Pons (tissue), 1 donor: ENCODE measurements at places on chromosomes 12 and 14.

DNA sequence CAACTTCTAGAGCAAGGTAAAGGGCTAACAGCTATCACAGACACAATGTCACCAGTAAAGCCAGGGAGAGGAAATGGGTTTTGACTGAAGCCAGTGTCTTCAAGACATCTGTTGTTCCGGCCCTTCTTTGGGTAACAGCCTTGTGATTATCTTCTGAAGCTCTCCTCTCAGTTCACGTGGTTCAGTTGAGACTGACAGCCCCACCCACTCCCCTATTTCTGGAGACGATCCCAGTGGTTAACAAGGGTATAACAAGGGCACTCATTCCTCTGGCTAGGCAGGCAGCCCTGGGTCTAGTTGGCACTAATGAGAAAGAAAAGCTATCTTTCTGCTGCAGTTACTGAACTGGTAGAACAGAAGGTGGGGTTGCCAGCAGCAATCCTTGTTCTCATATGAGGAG lies 6.9 kb downstream of the GNPTAB start:
- peak; percentile 93 for DNase-seq

- DNase-seq: peak; percentile 86
Measured at GRCh38 chr14:53539489-53540126, 386.5 kb upstream of the DDHD1 start.

- DNase-seq: no peak
Measured at GRCh38 chr12:21155522-21156351, 24.7 kb downstream of the SLCO1B1 start.

DNA sequence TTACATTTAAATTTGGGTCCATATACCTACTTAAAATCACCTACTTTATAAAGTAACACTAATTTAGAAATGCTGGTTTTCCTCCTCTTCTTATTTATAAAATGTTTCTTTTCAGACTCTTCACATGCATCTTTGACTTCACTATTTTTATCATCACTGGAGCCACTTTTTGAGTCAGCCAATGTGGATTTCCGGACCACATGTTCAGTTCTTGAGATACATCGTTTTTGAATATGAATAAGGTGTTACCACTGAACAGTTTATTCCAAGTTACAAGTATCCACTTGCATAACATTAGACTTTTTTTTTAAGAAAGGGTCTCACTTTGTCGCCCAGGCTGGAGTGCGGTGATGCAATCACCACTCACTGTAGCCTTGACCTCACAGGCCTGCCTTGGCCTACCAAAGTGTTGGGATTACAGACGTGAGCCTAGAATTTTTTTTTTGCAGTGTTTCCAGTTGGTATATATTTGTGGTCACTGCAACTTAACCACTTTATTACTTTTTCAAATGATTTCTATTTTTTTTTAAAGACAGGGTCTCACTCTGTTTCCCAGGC lies 5.7 kb downstream of the FNTB start:
- DNase-seq: no peak

DNA sequence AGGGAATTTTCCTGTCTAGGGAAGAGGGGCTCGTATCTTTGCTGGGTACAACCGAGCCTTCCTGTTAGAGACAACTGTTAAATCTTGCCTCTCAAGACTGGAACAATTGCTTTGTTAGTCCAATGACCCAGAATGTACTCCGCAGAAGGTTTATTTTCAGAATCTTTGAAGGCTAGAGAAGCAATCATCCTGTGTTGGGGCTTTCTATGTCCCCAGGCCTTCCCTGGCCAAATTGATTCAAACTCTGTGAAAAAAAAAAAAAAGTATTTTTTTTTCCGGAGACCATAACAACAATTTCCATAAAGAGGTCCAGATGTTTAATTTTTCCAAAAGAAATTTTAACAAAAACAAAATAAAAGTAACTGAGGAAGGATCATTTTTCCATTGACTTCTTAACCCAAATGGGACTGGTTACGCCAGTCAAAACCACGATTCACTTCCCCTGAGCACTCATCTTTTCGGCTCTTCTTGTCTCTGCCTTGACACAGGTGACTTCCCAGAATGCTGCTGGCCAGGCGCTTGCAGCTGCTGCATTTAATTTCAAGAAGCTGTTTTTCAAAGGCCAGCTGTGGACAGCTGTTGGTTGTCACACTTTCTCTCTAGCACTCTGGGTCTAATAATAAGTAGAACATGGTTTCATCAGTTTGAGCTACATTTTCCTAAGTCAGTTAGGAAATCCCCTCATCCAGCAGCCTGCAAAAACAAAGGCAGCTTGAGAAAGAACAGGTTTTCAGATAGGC lies 81.6 kb upstream of the MANSC4 start:
- no peak for DNase-seq

DNA sequence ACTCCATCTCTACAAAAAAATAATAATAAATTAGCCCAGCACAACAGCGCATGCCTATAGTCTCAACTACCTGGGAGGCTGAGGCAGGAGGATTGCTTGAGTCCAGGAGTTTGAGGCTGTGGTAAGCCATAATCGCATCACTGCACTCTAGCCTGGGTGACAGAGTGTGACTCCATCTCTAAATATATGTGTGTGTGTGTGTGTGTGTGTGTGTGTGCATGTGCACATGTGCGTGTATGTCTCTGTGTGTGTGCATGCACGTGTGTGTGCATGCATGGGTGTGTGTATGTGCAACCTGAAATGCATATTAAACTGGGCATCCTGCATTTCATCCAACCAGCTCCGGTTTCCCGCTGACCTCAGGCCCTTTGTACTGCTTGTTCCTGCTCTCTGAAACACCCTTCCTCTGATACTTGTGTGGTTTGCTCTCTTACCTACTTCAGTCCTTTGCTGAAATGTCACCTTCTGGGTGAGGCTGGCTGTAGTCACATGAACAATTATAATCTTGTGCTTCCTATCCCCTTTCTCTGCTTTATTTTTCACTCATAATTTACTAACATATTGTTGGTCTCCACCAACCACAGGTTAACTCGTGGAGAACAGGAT lies 46.9 kb downstream of the PHLDA1 start:
- no peak for DNase-seq

DNA sequence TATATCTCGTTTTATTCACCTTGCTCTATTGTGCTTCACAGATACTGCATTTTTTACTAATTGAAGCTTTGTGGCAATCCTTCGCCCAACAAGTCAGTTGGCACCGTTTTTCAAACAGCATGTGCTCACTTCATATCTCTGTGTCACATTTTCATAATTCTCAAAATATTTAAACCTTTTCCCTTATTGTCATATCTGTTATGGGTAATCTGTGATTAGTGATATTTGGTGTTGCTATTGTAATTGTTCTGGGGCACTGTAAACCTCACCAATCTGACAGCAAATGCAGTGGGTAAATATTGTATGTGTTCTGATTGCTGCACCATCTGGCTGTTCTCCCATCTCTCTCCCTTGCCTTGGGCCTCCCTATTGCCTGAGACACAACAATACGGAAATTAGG lies 191.3 kb downstream of the BTG1 start:
- DNase-seq: no peak
